ENCODE measurements at places on chromosomes 3 and 15.

DNA sequence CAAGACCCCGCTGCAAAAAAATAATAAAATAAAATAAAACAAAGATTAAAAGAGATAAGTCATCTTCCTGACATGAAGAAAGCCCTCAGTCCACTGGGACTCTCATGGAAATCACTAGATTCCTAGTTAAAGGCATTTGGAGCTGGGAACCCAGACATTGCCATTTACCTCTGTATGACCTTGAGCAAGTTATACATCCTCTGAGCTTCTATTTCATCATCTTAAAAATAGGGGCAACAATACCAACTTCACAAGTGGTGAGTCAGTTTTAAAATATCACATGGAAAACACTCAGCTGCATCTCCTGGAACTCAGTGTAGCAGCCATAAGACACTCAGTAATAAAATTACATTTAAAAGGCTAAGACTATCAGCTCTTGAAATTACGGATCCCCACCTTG lies 334.8 kb downstream of the ERC2 start:
- H3K27ac ChIP-seq, result no peak overlapping the region
- H3K36me3 ChIP-seq, result no peaks in the 10 kb centered on the region

DNA sequence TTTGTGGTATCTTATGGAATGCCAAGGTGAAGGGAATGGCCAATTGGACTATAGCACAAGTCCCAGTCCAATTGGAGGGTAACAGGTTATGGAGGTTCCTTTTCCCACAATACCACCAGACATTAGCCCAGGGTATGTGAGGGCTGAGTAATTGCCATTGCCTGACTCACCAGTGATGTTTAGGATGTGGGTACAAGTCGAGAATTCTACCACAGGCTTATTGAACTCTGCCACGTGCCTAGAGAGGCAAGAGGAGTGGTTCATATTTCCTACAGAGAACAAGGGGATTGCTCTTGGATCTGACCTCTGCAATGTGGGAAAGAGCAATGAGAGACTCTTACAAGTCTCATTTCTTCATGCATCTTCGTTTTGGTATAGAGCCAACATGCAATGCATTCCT lies 85.0 kb upstream of the XCR1 start:
- H3K4me1 ChIP-seq, result peaks cover 33% of the 10 kb centered on the region
- no peak overlapping the region for H3K4me3 ChIP-seq
- no peaks in the 10 kb centered on the region for H3K27me3 ChIP-seq

DNA sequence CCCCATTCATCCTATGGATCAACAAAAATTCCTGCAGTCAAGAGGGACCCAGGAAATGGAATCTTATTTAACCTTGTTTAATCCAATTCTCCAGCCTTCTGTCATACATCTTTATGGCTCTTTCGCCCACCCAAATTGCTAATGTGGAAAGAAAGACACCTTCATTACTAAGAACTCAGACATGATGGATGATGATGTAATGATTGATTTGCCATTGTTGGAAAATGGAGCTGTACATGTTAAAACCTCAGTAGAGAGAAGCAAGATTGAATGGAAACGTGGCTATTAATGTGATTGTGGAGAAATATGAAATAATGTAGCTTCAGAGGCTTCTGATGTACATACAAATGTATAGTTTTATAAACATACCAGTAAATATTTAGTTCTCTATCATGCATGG lies 15.7 kb upstream of the PTPRG start:
- H3K27me3 ChIP-seq, result no peaks in the 10 kb centered on the region
- H3K36me3 ChIP-seq, result no peaks in the 10 kb centered on the region
- DNase-seq, result no peak
- no peak overlapping the region for H3K27ac ChIP-seq
- no peaks in the 10 kb centered on the region for H3K4me1 ChIP-seq

DNA sequence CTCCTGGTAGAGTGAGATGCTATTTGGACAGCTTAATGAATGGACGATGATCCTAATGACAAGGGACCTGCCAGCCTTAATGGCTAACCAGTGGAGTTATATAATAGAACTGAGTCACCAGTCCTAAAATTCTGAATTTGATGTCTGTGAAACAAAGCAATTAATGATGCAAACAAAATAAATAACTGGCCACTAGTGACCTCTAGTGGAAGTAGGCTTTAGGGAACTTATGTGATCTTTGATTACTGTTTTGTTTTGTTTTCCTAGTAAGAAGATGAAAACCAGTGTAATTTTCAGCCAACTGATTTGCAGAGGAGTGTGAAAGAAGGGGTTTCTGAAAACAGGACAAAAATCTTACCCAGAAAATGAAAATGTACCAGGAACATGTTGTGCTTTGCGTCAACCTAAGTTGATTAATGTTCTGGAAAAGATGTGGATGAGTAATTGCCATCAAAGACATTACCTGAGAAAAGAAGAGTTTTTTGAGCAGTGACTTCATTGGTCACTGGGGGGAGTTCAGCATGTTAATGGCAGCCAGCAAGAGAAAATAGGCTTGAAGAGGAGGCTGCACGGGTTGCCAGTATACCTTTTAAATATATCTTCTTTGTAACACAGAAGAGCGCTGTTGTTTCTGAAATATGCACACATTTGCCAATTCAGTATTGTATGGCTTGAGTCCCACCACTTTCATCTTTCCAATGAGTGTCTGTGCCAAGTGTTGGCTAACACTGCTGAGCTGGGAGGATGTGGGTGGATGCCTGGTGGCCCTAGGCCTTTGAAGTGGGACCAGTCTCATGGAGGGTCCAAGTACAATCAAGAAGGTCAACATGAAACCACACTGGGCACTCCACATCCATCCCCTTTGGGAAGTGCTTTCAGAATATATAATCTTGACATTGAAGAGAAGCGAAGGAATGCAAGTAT lies 9.3 kb downstream of the VEPH1 start:
- H3K27me3 ChIP-seq, result no peaks in the 10 kb centered on the region
- H3K27ac ChIP-seq, result no peak overlapping the region
- H3K4me1 ChIP-seq, result peaks cover 1% of the 10 kb centered on the region
- DNase-seq, result peak; percentile 44
- no peaks in the 10 kb centered on the region for H3K36me3 ChIP-seq
